Hematopoietic multipotent progenitor cell (in vitro differentiated cells): ENCODE measurements at places on chromosomes 5 and 9.

GRCh38 chr9:108258640-108259039 lies 597.1 kb downstream of the ACTL7B start:
- no peak for DNase-seq

GRCh38 chr5:76269932-76270610 lies 133.0 kb upstream of the IQGAP2 start:
- no peak for DNase-seq

DNA sequence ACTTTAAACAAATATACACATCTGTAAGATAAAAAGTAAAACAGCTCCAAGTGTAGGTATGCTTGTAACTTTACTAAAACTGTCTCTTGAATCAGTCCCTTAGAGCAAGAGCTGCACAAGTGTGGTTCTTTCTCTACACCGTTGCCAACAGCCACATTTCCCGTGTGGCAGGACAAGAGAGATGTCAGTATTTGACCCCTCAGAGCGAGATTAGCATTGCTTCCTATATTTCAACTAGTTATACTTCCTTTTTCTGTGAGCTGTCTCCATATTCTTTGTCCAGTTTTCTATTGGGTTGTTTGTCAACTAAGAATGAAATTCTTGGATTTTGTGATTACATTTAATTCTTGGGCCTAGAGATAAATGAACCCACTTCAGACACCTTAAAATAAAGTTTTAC lies 8.0 kb downstream of the PLIN2 start:
- no peak for DNase-seq

- DNase-seq: no peak
Measured at GRCh38 chr9:126947529-126947928, 32.9 kb downstream of the RALGPS1 start.

DNA sequence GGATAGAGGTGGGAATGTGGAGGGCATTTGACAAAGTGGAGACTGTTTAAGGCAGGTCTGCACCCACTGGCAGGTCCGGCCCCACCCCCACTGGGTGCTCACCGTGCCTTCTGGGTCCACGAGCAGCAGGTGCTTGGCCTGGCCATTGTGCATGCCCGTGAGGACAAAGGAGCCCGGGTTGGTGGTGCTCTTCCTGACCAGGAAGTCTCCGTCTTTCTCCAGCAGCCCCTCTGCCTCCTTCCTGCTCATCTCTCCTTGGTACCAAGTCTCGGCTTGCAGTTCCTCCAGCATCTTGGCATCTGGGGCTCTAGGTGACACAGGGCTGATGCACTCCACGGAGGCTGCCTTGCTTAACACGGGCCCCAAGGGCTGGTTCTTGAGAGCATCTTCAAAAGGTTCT lies 46.6 kb downstream of the S1PR3 start:
- DNase-seq: no peak

DNA sequence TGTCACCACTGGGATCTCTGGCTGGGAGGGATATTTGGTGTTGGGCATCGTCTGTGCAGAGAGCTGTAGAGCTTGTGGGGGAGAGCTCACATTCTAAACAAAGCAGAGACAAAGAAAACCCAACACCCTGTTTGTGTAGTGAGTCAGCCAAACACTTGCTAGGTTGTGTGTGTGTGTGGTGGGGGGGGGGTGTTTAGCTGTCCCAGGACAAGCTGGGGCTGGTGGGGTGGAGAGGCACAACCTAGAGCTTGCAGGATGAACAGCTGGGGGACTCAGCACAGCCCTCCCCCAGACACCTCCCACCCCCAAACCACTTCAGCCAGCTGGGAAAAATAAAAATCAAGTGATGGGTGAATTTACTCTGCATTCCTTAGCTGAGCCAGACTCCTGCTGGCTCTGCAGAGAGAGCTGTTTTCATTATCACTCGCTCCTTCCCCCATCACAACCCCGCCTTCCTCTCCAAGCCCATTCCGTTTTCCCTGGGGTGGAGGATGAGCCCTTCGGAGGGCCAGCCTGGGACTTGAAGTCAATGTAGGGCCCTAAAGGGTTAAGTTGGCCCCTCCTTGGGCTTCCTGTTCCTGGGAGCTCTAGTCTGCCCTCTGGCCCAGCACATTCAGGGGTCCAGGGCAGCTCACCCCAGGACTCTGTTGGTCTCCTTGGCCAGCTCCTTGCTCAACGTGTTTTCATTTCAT lies 2.6 kb downstream of the OLFML2A start:
- DNase-seq: no peak

DNA sequence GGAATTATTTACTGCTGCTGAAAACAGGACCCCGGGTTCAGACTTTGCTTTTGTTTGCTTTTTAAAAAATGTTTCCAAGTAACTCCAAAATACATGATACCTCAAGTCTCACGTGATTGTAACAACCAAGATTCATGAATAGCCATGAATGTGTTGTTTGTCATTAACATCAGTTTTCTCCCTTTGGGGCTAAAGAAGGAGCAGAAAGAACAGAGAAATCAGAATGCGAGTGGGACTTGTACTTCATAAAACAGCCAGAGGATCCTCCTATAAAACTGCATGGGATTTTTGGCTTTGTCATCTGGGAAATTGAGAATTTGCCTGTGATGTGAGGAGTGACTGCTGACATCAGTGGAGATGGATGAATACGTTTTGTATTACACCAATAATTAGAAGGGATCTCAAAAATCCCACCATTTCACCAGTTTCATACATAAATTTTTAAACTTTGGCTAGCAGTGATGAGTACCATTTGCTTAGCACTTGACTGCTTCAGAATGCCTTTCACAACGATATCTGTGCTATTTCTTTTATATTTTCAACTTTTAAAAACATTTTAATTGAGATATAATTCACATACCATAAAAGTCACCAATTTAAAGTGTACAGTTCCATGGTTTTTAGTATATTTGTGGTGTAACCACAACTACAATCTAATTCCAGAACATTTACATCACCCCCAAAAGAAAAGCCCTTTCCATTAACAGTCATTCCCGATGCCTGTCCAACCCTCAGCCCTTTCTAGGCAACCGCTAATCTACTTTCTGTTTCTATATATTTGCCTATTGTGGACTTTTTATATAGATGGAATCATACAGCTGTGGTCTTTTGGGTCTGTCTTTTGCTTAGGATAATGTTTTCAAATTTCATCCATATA lies 126.9 kb upstream of the ANKRD55 start:
- DNase-seq: no peak

- DNase-seq: no peak
Measured at GRCh38 chr5:96756985-96757384, 50.8 kb downstream of the ERAP1 start.

DNA sequence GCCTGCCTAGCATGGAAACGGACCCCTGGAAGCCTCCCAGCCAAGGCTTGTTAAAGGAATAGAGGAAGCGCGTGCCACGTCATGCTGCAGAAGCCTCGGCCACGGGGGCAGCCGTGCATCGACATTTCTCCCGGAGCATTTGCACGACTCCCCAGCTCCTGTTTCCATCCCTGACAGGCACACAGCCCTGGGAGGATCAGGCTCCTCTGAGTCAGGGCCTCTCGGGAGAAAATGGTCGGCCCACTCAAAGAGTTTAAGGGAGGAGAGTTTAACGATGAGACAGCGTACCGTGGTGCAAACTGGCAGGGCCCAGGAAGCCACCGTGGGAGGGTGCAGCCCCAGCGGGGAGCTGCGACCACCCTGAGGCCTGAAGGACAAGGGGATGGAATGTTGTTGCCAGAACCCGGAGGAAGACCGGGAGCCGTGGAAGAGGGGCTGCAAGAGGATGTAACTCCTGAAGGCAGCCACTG lies 213.6 kb downstream of the PAX5 start:
- DNase-seq: no peak

DNA sequence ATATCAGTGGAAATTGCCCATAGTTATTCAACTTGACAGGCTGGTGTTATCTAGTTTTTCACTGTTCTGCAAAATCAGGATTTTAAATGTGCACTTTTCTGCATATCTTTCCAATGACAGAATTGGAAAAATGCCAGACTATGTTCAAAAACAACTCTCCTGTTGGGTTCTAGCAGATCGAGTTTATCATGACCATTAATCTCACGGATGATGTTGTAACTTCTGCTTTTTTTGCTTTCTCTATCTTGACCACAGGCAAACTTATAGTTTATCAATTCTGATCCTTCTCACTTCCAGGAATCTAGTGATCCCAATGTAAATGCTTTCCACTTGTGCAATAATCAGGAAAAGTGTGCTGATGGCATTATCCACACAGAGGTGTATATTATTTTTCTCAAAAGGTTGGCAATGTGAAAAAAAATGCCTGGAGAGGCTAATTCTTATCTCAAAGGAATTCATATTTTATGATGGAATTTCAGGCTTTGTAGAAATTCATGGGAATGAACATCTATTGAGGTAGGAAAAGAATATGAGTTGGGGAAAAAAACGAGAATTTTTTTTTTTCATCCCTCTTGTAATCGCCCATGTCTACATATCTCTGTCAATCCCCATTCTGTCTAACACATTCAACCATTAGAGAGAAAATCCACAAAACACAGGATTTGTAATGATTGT lies 73.6 kb upstream of the DAB2 start:
- DNase-seq: peak; percentile 17
